ENCODE measurements at places on chromosomes 12 and 14. TPM values are rescaled to one million over a fixed set of nuclear protein-coding genes. Genes with fewer than 3 reads are reported as not detected.

DNA sequence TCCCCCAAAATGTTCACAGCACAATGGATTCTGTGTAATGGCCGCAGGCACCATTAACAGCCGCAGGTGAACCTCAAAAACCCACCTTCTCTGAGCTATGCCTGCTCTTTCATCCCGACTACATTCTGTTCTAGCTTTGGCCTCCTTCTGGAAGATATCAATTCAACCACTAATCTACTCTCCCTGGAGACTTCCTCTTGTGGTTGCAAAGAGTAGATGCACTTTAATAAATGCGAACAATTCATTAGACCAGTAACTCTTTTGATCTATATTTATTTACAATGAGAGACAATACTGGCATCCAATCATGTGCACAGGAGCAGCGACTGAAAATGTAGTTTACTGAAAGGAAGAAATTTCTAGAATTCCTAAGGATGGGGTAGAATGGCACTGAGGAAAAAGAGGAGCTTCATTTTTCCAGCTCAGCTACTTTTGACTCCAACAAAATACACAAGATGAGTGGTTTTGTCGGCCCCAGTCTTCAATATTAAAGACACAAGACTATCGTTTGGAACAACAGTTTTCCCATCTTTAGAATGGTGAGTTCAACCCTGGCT is 5.3 kb downstream of the GRIN2B start:
- no peak overlapping the region for H3K4me3 ChIP-seq
- H3K4me1 ChIP-seq, result peaks cover 2% of the 10 kb centered on the region
- DNase-seq, result no peak
- H3K36me3 ChIP-seq, result no peaks in the 10 kb centered on the region
- no peak overlapping the region for H3K27ac ChIP-seq

- H3K27ac ChIP-seq, result no peak overlapping the region
- no peak overlapping the region for H3K4me3 ChIP-seq
- no peak for DNase-seq
Observed at GRCh38 chr12:66679461-66680084, 697 bp upstream of the GRIP1 start.

- H3K36me3 ChIP-seq, result no peaks in the 10 kb centered on the region
- H3K4me3 ChIP-seq, result no peak overlapping the region
- H3K27ac ChIP-seq, result no peak overlapping the region
- no peak for DNase-seq
Observed at GRCh38 chr14:79248771-79249170, 962.5 kb downstream of the DIO2 start.

- DNase-seq, result no peak
- H3K4me3 ChIP-seq, result no peak overlapping the region
Observed at GRCh38 chr14:90727082-90727481, 89.1 kb downstream of the TTC7B start.

- H3K27ac ChIP-seq, result no peak overlapping the region
- H3K4me1 ChIP-seq, result no peaks in the 10 kb centered on the region
- no peak overlapping the region for H3K4me3 ChIP-seq
- no peak for DNase-seq
- no peaks in the 10 kb centered on the region for H3K27me3 ChIP-seq
Observed at GRCh38 chr14:35818346-35819115, 7.6 kb upstream of the BRMS1L start.

DNA sequence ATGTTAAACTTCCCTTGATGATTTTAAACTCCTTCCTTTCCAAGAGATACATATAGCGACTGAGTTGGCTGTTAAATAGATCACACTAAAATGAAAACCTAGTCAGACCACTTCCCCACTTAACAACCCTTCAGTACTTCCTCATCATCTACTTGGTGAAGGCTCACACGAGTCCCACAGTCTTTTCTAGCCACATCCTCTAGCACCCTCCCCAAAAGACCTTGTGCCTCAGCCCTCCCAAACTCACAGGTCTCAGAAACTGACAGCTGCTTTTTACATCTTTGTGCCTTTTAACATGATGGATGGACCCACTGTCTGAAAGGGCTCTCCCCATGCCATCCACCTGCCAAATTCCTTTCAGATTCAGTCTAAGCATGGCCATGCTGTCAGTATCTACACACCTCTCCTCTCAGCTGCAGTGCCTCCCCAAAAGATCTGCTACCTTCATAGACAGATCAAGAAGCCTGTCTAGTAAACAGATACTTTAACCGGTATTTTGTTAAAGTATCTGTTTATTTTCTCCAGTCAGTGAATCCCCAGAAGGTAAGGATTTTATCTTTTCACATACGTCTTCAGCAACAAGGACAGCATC is 65.1 kb upstream of the GPHB5 start:
- no peak overlapping the region for H3K27ac ChIP-seq
- H3K27me3 ChIP-seq, result no peaks in the 10 kb centered on the region
- no peaks in the 10 kb centered on the region for H3K4me1 ChIP-seq
- no peak for DNase-seq

PTPRO gene
- total RNA-seq, result 0.31 TPM

EIF2B2 gene
- total RNA-seq, result 41.6 TPM

DRAM1 gene
- 0.59 TPM for total RNA-seq

GPR162 gene
- total RNA-seq, result 14.7 TPM

Data from endodermal cell (in vitro differentiated cells).